ENCODE measurements at places on chromosomes 4 and X.

- no peak for DNase-seq
Observed at GRCh38 chr4:95256108-95256835, 292.5 kb downstream of the UNC5C start.

DNA sequence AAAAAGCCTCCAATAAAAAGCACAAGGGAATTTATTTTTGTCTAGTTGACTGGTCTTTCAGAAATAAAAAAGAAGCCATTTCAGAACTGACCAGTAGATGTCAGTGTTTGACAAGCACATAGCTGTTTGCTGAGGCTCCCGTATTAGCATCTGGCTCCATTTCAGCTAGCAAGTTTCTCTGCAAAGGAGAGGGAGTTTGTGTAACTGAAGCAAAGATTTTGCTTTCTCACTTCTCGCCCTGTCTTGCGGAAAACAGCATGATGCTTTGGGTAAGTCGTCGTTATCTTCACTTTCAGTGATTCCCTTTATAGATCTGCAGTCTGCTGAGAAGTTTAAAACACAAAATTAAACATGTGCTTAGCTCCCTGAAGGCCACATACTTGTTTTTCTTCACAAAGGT lies 85.5 kb downstream of the CT47B1 start:
- DNase-seq, result peak; percentile 81

DNA sequence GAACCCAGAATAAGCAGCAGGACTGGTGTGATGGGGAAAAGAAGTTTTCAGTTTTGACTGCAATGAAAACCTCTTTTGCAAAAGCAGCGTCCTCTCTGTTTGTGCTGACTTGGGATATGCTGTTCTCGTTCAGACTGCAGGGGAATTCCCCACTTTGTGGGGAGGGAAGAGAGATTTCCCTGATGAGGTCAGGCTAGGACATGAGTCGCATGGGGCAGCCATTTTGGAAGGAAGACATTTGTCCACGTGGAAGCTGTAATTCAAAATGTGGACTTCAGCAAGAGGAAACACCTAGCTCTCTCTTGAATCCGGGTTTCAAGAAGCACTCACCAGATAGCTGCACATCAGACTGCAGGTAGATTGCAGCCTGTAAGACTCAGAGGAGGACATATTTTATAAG lies 39.3 kb downstream of the ING2 start:
- no peak for DNase-seq

DNA sequence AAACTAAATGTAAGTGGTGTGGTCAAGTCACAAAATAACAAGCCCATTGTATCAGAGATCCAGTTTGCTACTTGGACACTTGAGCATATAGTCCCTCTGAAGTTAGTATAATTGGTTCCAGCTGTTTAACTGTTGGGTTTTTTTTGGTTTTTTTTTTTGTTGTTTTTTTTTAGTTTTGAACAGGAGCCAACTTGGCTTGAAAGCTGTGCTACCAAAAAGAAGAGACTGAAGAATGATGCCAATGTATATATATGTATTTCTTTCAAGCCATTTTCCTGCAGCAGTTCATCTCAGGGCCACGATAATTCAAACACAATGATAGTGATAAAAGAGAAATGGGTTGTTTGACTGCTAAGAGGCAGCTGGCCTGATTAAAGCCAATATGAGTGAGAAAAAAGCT lies 138.3 kb downstream of the PCDH18 start:
- DNase-seq, result no peak

GRCh38 chrX:107845625-107846024 lies 20.0 kb downstream of the MID2 start:
- DNase-seq, result peak; percentile 12

GRCh38 chr4:1216869-1217294 lies 32.0 kb downstream of the CTBP1 start:
- peak; percentile 52 for DNase-seq

GRCh38 chr4:22299678-22300077 lies 216.2 kb downstream of the ADGRA3 start:
- no peak for DNase-seq

DNA sequence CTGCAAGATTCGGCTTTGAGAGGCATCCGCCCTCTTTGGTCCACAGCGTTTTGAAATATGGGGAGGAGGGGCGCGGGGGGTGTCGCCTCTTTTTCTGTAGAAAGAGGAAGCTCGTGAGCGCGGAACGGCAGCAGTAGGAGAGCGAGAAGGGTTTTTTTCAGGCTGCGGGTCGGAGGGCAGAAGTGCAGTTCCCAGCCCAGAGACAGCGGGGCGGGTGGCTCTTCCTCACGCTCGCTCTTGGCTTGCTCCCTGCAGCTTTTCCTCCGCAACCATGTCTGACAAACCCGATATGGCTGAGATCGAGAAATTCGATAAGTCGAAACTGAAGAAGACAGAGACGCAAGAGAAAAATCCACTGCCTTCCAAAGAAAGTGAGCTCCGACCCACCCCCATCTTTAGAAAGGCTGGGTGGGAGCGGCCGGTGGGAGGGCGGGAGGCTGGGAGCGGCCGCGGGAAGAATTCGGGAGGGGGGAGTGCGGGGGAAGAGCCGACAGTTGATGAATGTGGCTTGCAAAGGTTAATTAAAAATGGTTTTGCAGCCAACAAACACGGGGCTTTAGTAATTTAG lies 1.2 kb downstream of the TMSB4X start:
- DNase-seq, result peak; percentile 40

GRCh38 chrX:144616317-144616716 lies 631.0 kb upstream of the SPANXN1 start:
- DNase-seq, result no peak

GRCh38 chr4:101019941-101020401 lies 327.4 kb downstream of the PPP3CA start:
- DNase-seq, result peak; percentile 19

DNA sequence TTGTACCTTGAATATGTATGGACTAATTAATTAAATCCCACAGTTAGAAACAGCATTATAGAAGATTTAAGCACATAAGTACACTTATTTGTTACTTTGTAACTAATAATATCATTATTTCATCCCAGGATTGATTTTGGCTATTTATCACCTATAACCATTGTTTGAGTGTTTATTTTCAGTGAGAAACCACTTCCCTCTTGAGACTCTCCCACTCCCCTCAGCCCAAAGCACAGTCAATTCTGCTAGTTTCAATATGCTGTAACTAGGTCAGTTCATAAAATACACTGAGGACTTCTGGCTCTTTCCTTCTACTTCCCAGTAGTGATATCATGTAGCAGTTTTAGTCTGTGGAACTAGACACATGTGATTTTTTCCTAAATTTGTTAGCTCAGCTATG lies 16.3 kb downstream of the OFD1 start:
- no peak for DNase-seq

GRCh38 chrX:11426712-11427452 lies 133.7 kb downstream of the AMELX start:
- no peak for DNase-seq
